ENCODE measurements at places on chromosomes 12 and 14. TPM values are rescaled to one million over a fixed set of nuclear protein-coding genes. Genes with fewer than 3 reads are reported as not detected.
A peak's percentile ranks its signal among the peaks of the same experiment; 100 is the strongest.

Gene LEMD3
- polyA plus RNA-seq: 8.6 TPM

Gene AKAP6
- 4.8 TPM for polyA plus RNA-seq

Gene STON2
- polyA plus RNA-seq: 0.14 TPM

DNA sequence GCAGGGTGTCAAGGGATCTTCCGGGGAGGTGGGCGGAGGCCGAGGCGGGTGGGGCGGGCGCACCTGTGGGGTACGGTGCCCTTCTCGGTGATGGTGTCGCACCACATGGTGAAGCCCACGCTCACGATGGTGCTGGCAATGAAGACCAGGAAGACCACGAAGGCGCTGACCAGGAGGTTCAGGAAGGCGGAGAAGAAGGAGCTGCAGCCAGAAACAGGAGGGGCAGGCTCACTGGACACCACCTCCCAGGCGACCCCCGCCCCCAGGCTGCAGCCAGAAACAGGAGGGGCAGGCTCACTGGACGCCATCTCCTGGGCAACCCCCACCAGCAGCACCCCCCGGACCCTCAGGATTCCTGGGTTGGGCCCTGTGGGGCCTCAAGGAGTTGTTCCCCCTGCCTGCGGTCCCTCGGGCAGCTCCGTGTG lies 7.6 kb downstream of the TMEM179 start:
- H3K4me3 ChIP-seq: no peak overlapping the region
- H3K4me1 ChIP-seq: no peaks in the 10 kb centered on the region
- no peak for DNase-seq
- H3K36me3 ChIP-seq: no peaks in the 10 kb centered on the region
- H3K27ac ChIP-seq: no peak overlapping the region

DNA sequence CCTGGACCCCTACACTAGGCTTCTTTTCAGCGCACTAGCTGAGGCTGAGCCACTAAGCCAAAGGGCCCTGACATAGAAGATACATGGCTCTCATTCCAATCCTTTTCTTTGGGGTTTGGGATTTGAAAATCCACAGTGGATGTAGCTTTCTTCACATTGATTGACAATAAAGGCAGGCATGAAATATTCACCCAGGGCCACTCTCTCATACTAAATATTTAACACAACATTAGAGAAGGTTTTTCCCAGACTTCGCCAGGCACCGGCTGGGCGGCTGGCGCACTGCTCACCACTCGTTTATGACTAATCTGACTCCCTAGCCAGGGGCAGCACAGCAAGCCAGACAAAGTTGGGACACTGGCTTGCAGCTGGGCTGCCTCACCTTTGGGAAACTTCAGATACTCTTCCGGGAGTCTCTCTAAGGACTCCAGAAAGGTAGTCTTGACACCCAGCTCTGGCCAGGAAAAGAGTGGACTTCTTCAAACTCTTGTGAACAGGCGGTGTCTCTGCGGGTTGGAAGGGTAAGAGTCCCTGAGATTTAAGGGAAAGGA lies 699 bp upstream of the HOXC11 start:
- no peaks in the 10 kb centered on the region for H3K4me1 ChIP-seq
- H3K4me3 ChIP-seq: no peak overlapping the region

- H3K4me3 ChIP-seq: peak overlapping the region; percentile 46
- peak overlapping the region; percentile 61 for H3K27ac ChIP-seq
- no peaks in the 10 kb centered on the region for H3K36me3 ChIP-seq
- no peaks in the 10 kb centered on the region for H3K27me3 ChIP-seq
- H3K4me1 ChIP-seq: peaks cover 19% of the 10 kb centered on the region
These were observed 298.1 kb upstream of the CLEC14A start for GRCh38 chr14:38554026-38554425.

DNA sequence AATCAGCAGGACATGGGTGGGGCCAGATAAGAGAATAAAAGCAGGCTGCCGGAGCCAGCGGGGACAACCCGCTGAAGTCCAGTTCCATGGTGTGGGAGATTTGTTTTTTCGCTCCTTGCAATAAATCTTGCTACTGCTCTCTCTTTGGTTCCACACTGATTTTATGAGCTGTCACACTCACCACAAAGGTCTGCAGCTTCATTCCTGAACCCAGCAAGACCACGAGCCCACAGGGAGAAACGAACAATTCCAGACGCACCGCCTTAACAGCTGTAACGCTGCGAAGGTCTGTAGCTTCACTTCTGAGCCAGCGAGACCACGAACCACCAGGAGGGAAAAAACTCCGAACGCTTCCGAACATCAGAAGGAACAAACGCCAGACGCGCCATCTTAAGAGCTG lies 2.8 kb upstream of the CNIH1 start:
- DNase-seq: peak; percentile 28
- H3K4me1 ChIP-seq: peaks cover 36% of the 10 kb centered on the region
- H3K4me3 ChIP-seq: no peak overlapping the region
- H3K36me3 ChIP-seq: no peaks in the 10 kb centered on the region
- no peak overlapping the region for H3K27ac ChIP-seq

DNA sequence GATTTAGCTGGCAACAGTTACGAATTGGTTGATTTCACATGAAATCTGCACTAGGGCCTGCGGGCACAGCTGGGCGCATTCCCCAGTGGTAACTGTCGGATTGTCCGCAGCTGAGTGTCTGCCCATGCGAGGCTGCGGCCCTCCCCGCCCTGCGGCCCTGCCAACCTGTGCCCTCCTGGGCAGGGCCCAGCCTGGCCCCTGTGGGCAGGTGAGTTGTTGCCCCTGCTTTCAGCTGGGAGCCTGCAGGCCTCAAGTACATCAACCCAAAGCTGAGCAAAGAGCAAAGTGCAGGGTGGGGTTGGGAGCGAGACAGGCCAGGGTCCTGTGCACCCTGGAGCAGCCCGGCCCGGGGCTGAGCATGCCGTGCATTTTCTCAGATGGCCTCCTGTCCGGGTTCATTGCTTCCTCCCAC lies 89.1 kb downstream of the ADGRD1 start:
- no peaks in the 10 kb centered on the region for H3K36me3 ChIP-seq
- DNase-seq: no peak
- H3K4me1 ChIP-seq: no peaks in the 10 kb centered on the region
- H3K27ac ChIP-seq: no peak overlapping the region
- no peak overlapping the region for H3K4me3 ChIP-seq
- H3K27me3 ChIP-seq: no peaks in the 10 kb centered on the region

GRCh38 chr14:103535891-103536565 lies 7.0 kb downstream of the TRMT61A start:
- no peak overlapping the region for H3K27ac ChIP-seq
- H3K27me3 ChIP-seq: no peaks in the 10 kb centered on the region
- H3K36me3 ChIP-seq: no peaks in the 10 kb centered on the region
- no peak overlapping the region for H3K4me3 ChIP-seq
- DNase-seq: no peak
- peaks cover 11% of the 10 kb centered on the region for H3K4me1 ChIP-seq

DNA sequence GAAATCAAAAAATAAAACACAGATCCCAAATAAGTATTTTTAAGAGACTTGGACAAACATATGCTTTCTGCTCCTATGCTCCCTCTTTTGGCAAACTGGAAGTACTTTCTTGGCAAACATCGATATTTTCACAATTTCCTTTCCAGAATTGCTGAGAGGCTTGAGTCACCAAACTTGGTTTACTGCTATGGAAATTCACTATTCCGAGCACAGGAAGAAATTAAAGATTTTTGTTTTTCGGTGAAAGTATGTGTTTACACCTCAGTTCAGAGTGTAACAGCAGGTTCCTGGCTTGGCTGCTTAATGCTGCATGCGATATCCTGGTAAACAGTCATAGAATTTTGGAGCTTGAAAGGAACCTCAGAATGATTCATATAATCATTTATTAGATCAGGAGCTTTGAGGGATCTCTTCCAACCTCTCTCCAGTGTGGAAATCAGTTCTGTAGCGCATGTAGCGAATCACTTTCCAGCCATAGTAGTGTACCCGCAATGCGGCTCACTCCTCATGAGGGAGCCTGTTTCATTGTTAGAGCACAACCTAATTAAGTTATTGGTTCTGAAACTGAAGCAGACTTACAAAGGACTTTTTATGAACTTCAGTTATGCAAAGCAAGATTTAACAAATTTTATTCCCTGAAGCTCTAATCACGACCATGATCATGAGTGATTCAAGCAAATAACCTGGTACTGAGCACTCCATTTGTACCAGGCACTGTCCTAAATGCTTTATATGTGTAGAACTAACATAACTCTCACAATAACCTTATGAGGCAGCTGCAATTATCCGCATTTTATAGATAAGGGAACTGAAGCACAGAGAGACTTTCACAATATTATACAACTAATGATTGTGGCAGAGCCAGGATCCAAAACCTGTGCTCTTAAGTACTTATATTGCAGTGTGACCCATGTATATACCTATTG lies 56.4 kb upstream of the ATP2A2 start:
- peak; percentile 92 for DNase-seq
- no peaks in the 10 kb centered on the region for H3K27me3 ChIP-seq
- H3K36me3 ChIP-seq: no peaks in the 10 kb centered on the region
- H3K27ac ChIP-seq: peak overlapping the region; percentile 78
- peak overlapping the region; percentile 71 for H3K4me3 ChIP-seq
- H3K4me1 ChIP-seq: peaks cover 30% of the 10 kb centered on the region

DNA sequence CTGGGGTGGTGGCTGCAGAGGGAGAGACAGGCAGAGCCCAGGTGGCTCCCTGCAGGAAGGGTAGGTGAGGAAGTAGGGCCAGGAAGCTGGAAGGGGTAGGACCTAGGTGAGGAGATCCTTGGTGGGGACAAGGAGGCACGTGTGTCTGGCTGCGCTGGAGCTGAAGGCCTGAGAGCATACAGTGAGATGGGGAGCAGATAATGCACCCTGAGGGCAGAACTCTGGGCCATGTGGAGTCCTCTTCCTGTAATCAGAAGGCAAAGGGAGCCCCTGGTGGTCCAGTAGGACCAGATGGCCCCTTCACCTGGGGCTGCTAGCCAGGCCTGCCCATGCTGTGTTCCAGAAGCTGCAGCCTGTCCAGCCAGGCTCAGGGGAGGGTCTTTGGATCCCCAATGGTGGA lies 15.3 kb upstream of the KRT80 start:
- H3K4me3 ChIP-seq: no peak overlapping the region
- no peak for DNase-seq
- no peaks in the 10 kb centered on the region for H3K27me3 ChIP-seq
- H3K36me3 ChIP-seq: no peaks in the 10 kb centered on the region
- H3K4me1 ChIP-seq: peaks cover 71% of the 10 kb centered on the region

DNA sequence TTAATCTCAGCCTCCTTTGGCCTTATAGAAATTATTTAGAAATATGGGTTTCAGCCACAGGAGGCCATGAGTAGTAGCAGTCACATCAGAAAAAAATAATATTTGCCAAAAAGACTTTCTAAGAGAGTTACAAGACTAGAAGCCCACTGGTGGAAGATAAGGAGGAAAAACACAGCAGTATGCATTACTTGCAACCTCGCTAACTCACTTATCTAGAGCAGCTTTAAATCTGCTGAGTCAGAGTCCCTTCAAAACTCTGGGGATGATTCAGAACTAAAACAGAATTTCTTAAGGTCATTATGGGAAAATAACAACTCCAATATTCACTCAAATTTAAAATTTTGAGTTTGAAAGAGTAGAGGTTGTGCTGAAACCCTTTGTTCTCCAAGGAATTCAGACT lies 6.2 kb downstream of the OR4K17 start:
- no peak overlapping the region for H3K4me3 ChIP-seq
- DNase-seq: no peak
- H3K36me3 ChIP-seq: no peaks in the 10 kb centered on the region
- H3K27ac ChIP-seq: no peak overlapping the region
- no peaks in the 10 kb centered on the region for H3K4me1 ChIP-seq
- no peaks in the 10 kb centered on the region for H3K27me3 ChIP-seq

GRCh38 chr12:62802984-62803383 lies 132.0 kb downstream of the PPM1H start:
- no peak for DNase-seq
- H3K4me1 ChIP-seq: no peaks in the 10 kb centered on the region
- no peaks in the 10 kb centered on the region for H3K36me3 ChIP-seq

DNA sequence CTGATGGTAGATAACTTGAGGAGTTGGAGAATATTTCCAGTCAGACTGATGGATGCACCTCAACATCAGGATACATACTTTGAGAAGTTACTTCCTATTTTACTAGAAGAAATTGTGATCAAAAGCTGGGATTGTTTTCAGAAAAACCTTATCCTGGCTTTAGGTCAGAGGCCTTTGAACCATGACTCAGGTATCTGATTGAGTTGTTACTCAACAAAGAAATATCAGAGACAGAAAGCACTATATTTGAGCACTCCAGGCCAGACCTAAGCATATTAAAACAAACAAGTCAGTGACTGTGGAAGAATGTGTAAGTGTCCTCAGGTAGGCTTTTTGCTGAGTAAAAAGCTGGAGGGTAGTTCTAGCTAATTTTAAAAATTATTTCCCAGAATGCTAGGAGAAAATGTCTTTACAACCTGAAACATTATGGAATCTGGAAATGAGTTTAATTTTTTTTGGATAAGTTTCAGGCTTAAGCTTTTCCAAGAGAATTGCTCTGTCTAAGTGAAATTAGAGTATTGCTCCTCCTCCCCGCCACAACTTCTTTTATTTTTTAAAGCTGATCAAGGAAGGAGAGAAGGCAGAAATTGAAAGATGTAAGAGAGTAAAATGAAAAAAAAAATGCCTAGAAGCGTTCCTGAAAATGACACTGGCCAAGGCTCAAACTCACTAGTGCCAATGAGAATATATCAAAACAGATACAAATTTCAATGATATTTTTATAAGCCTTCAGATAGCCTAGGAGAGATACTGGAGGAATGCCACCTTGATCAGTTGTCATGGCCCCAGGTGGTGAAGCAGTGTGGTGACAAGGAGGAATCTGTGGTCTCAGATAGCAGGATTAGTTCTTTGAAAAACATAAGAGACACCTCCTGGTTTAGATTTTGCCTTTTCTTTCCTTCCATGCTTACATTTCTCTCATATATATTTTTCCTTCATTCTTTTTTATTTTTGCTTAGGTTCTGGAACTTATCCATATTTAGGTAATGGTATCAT lies 790.3 kb downstream of the TMTC2 start:
- no peak overlapping the region for H3K27ac ChIP-seq
- no peak overlapping the region for H3K4me3 ChIP-seq
- H3K27me3 ChIP-seq: no peaks in the 10 kb centered on the region
- no peak for DNase-seq

DNA sequence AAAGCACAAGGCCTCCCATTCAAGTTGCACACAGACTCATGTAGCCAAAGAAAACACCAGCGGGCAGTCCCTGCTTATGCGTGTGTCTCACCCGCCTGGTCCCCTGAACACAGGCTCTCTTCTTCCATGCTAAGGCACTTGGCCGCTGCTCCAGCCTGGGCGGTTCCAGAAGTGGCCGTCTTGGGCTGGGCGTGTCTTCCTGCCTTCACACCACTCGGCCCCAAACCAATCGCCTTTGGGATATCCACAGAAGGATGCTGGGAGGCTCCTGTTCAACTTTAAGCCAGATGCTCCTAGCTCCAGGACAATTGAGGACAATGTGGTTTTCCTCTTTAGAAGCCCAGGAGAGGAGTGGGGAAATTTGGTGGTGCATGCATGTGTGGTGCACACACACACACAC lies 2.2 kb downstream of the SCARB1 start:
- DNase-seq: peak; percentile 18
- H3K4me3 ChIP-seq: no peak overlapping the region
- H3K36me3 ChIP-seq: no peaks in the 10 kb centered on the region
- no peak overlapping the region for H3K27ac ChIP-seq

- H3K36me3 ChIP-seq: no peaks in the 10 kb centered on the region
- no peak overlapping the region for H3K4me3 ChIP-seq
- H3K27ac ChIP-seq: no peak overlapping the region
- H3K4me1 ChIP-seq: peaks cover 17% of the 10 kb centered on the region
- H3K27me3 ChIP-seq: no peaks in the 10 kb centered on the region
- DNase-seq: no peak
These were observed 165.4 kb upstream of the PLEKHG7 start for GRCh38 chr12:92537290-92537960.

GRCh38 chr14:46368275-46368674 lies 283.3 kb downstream of the RPL10L start:
- H3K27ac ChIP-seq: no peak overlapping the region
- no peak overlapping the region for H3K4me3 ChIP-seq
- no peak for DNase-seq
- no peaks in the 10 kb centered on the region for H3K4me1 ChIP-seq
- no peaks in the 10 kb centered on the region for H3K27me3 ChIP-seq
- no peaks in the 10 kb centered on the region for H3K36me3 ChIP-seq

Measured in GM23248 (cell line).